ENCODE measurements at places on chromosomes 11 and 22. TPM values are rescaled to one million over a fixed set of nuclear protein-coding genes. Genes with fewer than 3 reads are reported as not detected.

The MRPL17 gene
- 26.7 TPM for total RNA-seq

The TBX10 gene
- not detected for total RNA-seq

The HDHD5 gene
- 116 TPM for total RNA-seq

- H3K36me3 ChIP-seq: no peaks in the 10 kb centered on the region
- no peak overlapping the region for H3K27ac ChIP-seq
- DNase-seq: no peak
- H3K4me3 ChIP-seq: no peak overlapping the region
Observed at GRCh38 chr11:111357150-111358037, 21.7 kb downstream of the POU2AF1 start.

Data from GM23338 (cell line).